ENCODE measurements at places on chromosomes 16 and 17.
A peak's percentile ranks its signal among the peaks of the same experiment; 100 is the strongest.

GRCh38 chr17:79798299-79799173 lies 1.7 kb upstream of the CBX8 start:
- DNase-seq, result peak; percentile 73

DNA sequence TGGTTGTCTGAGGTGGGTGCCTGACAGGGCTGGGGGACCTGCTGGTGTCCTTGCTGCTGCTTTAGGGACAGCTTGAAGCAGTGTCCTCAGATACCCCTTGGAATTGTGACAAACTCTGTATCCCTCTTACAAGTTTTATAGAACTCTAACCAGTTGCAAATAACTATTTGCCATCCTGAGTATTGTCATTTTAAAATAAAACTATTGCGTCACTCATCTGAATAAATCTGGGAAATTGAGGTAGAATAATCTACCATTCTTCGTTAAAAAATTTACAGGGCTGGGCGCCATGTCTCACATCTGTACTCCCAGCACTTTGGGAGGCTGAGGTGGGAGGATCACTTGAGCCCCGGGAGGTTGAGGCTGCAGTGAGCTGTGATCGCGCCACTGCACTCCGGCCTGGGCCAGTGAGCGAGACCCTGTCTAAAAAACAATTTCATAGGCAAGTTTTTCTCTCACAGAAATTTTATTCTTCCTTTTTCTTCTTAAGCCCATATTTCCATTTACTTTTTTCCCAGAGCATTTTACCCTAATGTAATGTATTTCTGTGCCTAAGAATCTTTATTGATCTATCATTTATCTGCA lies 14.2 kb downstream of the ZNF750 start:
- DNase-seq, result no peak

DNA sequence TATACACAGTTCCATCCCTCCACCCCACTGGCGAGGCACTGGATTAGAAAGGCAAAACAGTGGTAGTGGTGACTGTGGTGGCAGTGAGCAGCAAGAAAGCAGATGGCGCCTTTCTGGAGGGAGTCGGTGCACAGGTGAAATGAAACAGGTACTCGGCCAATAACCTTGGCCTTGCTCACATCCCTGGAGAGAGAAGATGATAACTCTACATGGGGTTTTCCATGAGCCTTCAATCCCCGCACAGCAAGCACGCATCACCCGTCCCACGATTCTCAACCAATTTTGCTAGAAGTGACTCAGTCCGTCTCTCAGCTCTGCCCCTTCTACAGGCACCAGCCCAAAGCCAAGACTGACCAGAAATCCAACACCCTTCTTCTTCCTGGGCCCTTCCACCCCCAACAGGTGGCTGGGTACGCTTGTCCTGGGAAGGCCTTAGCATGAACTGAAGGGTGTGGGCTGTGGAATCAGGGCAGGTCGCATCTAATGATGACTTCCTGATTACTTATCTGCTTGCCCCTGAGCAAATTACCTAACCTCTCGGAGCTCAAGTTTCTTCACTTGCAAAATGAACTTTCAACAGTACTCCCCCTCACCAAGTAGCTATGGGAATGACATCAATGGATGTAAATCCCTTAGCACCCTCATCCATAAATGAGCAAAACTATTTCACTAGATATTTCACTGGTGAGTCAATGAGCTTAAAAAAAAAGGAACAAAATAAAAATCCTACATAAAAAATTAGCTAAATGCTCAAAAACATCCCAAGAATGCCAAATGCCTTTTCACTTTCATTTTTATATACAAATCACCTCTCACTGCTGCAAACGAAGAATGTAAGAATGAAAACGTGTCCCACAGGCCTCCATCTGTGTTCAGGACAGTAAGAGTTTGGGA lies 18.0 kb downstream of the XPO6 start:
- DNase-seq, result no peak

DNA sequence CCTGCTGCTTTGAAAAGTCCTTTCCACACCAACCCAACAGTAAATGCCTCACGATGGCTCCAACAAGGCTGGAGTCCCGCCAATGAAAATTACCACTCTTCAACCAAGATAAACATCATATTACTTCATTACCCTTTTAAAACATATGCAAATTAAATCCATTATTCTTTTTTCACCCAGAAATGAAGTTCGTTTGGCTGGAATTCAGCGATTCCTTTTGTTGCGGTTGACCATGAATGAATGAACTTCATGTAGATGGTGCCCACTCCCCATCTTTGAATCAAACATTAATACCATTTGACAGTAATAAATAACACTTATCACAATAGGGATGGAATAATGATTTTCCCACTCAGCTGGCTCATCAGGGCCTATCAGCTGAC lies 211.5 kb upstream of the TOX3 start:
- DNase-seq, result no peak

DNA sequence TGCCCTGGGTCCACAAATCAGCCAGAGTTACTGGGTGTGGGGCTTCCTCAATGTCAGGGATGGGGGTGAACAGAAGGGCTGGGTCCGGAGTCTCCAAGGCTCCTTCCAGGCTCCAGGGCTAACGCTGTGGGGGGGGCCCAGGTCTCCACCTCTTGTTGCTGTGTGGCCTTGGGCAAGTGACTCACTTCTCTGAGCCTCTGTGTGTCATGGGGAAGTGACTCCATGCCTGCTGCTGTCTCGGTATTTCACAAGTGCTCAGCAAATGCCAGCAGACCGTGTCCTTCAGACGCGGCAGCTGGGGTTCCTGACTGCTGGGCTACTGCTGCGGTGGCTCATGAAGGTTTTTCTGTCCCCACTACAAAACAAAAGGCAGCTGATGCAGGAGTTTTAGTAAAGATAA lies 26.6 kb downstream of the JPH3 start:
- DNase-seq, result no peak

- no peak for DNase-seq
Measured at GRCh38 chr16:67312719-67313118, 13.8 kb downstream of the KCTD19 start.

DNA sequence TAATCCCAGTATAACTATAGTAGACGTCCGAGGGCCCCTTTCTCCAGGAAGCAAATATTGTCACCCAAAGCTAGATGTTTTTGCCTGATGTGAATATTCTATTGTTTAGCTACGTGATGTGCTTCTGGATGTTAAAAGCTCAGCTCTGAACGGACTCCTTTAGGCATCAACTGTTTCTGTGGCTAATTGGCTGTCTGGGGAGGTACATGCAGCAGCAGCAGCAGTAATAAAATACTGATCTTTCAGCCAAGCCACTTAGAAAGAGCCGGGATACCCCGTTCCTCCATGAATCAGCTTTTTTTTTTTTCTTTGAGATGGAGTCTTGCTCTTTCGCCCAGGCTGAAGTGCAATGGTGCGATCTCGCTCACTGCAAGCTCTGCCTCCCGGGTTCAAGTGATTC lies 43.0 kb downstream of the TRARG1 start:
- DNase-seq, result no peak

DNA sequence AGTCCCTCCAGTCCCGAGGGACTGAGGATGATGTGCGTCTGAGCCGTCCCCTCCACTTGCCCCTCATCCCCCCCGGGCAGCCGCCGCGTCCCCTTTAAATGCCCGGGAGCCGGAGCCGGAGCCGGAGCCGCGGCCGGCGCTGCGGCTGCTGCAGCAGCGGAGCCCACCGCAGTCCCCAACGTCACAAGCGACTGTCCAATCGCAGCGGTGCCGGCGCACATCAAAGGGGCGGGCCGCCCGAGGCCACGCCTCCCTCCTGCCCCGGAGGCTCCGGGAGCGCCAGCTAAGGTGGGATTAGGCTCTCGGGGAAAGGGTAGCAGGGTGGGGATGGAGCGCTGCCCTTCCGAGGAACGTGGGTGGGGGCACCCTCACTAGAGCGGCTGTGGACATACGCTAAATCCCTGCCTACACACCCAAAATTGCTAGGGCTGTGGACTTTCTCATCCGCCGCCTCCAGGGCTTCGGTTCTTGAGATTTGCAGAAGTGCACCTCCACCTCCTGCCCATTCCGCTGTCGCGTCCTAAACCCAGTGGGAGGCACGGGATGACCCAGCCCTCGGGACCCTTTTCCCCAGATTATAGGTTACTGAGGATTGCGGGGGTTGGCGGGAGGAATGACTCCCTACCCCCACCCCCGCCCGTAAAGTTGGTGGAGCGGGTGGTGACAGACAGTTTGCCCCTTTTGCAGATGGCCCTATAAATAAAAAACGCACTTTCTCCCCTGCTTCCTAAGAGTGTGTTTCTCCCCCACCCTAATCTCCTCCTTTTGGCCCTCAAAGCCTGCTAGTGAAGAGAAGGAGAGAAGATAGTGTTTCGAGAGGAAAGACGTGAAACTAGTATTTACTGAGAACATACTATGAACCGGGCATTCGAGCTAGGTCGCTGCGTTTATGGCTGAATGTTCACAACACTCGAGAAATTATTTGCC lies at the start of gene PHOSPHO1:
Gene PHOSPHO1, minus strand, starts transcription at position 152 of the 927 bp plus-strand sequence. CDS start 4,096 bp downstream, outside the sequence.
- peak; percentile 98 for DNase-seq

DNA sequence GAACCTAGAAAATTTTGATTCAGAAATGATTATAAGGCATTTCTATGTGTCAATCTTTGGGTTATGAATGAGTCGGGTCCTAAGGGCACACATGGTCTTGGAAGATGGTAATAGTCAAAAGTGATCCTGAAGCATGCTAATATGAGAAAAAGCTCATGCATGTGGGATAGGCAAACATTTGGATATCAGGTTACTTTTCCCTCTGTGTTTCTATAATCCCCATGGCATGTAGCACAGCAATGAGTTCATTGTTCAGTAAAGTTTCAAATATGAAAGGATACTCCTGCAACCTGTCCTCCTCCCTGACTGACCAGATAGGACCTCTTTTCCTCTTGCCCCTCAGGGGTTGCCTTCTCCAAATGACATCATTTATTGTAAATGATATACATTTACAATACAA lies 249.9 kb upstream of the MON1B start:
- no peak for DNase-seq

- no peak for DNase-seq
Measured at GRCh38 chr17:44548376-44549230, 8.7 kb upstream of the FZD2 start.

DNA sequence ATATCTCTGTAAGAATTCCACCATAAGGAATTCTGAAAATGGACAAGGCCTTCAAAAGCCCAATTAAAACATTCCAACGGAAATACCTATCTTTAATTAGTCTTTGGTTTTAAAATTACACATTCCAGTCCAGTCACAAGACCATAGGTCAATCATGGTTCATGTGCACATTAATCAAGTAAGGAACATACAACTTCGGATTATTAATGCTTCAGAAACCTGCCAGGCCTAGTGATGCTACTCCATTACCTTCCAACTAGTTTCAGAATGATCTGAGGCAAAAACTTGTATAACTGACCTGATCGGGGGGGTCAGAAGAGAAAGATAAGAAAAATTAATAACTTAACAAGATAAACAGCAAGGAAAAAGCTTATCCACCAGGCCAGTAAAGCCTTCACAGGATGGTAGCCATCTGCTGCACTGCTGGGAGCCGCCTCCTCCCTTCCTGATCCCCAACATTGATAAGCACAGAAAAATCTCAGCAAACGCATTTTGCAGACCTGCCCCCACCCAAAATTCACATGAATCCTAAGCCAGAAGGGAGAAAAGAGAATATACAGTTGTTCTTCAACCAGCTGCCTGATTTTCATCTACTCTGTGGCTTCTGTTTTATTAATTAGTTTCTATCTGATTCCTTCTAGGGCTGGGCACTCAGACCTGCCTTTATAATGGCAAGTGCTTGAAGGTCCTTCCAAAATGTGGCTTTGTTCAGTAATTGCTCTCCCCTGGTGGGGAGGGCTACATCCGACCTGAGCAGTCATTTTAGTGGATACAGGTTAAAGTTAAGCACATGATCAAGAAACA lies 6.0 kb downstream of the SDR42E1 start:
- DNase-seq, result no peak

DNA sequence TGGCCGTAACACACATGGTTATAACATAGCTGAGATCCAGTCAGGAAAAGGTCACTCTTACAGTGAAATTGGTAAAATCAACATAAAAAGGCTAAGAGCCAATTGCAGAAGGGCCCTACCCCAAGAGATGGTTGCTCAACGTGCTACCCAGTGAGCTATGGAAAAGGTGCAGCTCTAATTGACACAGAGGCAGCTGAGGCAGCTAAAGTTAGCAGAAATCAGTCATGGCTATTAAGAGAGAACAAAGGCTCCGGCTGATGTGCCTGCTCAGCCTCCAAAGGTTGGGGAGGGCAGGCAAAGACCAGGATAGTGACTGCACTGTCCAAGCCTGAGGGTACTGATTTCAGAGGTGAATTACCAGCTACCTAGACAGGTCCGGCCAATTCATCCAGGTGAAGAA lies 76.5 kb upstream of the ATP2A3 start:
- DNase-seq, result peak; percentile 60

- DNase-seq, result no peak
Measured at GRCh38 chr17:37720989-37721388, 23.9 kb downstream of the HNF1B start.

DNA sequence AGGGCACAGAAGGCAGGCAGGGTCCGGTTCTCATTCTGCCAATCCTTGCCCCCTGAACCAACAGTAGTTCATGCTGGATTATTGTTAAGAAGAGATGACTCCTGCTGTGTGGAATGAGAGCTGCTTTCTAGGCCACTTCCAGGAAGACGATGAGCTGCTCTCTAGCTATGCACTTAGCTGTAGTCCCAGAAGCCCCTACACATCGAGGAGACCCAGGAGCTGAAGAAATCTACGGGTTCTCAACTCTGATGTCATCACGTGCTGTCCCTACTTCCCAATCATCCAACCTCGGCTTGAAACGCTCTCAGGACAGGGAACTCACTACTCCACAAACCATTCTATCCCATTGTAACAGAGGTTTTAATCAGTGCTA lies 29.0 kb upstream of the EMP2 start:
- no peak for DNase-seq

DNA sequence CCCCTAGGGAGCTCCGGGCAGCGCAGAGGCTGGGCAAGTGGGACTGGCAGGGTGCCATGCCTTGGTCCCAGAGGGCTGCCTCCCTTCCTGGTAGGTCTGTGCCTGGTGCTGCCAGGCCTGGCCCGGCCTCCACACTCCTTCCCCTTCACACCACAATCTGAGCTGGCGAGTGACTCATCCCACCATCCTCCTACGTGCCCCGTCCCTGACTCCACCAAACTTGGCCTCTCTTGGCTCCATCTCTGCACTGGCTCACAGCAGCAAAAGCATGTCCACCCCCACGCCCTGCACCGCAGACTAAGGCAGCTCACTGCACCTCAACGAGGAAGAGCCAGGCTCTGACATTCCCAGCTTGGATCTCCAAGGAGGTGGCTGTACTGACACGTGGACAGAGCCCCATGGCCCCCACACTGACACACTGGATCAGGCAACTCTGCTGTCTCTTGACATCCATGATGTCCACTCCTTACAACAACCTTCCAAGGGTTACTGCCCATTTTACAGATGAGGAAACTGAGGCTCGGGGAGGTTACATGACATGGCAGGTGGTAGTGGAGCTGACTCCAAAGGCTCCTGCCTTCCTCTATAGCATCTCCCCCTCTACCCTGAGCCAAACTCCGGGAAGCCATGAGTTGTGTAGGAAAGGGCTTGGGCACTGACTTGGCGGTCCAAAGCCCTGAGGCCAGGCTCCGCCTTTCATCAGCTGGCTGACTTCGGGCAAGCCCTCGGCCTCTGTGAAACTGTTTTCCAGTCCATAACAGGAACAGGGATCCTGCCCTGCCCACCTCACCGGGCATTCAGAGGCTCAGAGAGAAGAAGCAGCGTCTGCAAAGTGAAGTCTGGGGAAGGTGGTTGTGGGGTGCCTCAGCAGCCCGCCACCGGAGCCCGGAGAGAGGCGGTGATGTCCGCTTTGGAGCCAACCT lies 20.1 kb upstream of the KRT19 start:
- no peak for DNase-seq
